Hindlimb muscle (tissue), 1 donor: ENCODE measurements at places on chromosomes 6 and 20.

- no peak for DNase-seq
Observed at GRCh38 chr20:46215913-46216707, 92.2 kb downstream of the CDH22 start.

DNA sequence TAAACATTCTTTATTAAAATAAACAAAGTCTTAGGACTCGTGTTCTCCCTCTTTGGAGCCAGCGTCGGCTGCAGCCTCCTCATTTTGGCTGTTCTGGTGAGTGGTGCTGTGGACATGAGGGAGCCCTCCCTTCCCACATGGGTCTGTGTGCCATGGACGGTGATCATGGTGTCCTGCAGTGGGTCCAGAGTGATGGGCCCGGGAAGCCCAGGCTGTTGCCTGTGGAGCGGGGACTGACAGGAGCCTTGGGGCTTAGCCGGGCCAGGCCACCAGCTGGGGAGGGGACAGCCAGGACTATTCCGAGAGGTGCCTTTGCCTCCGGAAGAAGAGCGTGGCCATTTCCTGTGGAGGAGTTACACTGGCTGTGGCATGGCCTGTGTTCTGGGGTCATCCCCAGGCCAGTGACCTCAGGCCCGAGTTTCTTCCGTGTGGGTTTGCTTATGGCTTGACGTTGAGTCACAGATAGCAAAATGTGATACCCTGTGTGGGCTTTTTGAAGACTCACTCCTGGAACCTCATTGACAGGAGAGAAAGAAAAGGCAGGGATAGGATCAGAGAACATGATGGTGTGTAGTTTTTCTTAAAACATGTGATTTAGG is 153.4 kb downstream of the DTNBP1 start:
- DNase-seq: no peak

DNA sequence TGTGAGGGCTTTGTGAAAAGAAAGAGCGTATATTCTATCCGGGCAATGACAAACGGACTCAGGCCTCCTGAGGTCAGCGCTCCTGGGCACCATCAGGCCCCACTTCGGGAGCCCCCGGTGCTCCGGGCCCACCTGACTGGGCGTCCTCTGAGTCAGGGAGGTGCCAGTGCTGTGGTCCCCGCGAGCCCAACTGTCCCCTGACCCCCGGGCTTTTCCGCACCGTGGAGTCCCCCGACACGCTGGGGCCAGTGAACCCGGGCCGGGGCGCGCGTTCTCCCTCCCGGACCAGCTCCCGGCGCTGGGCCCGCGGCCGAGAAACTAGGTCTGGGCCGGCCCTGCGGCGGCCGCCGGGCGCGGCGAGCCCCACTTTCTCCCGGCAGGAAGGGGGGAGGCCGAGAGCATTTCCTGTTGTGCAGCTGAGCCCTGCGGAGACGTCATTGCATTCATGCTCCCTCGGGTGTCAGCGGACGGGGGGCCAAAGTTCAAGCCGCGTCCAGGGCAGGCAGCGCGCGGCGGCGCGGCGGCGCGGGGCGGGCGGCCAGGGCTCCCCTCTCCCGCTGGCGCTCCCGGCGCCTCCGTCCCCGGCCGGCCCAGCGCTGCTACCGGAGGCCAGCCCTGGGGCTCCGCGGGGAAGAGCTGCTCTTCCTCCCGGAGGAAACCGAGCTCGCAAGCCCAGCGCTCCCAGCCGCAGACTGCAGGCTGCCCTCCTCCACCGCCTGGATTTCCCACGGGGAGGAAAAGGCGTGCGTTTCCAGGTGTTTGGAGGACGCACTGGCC is 18.3 kb downstream of the HIVEP2 start:
- DNase-seq: peak; percentile 85

GRCh38 chr6:56677559-56677958 is 34.9 kb upstream of the DST start:
- DNase-seq: no peak

DNA sequence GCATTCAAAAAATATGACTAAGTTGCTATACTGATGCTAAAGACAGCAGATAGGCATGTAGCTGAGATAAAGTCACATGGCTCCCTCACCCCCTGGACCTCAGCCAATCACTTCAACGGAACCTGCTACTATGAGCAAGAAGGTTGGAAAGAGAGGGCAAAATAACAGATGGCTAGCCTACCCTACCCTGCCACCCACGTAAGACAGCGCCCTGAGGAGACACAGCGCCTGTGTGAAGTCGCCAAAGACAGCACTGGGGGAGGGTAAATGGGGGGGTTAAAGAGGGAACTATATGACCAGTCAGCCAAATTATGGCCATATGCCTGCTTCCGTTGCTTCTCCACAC is 163.2 kb downstream of the RALGAPA2 start:
- no peak for DNase-seq

DNA sequence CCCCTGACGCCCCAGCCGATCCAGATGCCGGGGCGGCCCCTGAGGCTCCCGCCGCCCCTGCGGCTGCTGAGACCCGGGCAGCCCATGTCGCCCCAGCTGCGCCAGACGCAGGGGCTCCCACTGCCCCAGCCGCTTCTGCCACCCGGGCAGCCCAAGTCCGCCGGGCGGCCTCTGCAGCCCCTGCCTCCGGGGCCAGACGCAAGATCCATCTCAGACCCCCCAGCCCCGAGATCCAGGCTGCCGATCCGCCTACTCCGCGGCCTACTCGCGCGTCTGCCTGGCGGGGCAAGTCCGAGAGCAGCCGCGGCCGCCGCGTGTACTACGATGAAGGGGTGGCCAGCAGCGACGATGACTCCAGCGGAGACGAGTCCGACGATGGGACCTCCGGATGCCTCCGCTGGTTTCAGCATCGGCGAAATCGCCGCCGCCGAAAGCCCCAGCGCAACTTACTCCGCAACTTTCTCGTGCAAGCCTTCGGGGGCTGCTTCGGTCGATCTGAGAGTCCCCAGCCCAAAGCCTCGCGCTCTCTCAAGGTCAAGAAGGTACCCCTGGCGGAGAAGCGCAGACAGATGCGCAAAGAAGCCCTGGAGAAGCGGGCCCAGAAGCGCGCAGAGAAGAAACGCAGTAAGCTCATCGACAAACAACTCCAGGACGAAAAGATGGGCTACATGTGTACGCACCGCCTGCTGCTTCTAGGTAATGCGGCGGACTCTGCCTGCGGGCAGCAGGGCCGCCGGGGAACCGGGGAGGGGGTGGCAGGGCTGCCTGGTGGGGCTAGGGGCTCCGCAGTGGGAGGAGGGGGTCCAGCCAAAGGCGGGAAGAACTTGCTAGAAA is 2.3 kb downstream of the GNAS start:
- no peak for DNase-seq
